ENCODE measurements at places on chromosomes 2 and 18.
A peak's percentile ranks its signal among the peaks of the same experiment; 100 is the strongest.

DNA sequence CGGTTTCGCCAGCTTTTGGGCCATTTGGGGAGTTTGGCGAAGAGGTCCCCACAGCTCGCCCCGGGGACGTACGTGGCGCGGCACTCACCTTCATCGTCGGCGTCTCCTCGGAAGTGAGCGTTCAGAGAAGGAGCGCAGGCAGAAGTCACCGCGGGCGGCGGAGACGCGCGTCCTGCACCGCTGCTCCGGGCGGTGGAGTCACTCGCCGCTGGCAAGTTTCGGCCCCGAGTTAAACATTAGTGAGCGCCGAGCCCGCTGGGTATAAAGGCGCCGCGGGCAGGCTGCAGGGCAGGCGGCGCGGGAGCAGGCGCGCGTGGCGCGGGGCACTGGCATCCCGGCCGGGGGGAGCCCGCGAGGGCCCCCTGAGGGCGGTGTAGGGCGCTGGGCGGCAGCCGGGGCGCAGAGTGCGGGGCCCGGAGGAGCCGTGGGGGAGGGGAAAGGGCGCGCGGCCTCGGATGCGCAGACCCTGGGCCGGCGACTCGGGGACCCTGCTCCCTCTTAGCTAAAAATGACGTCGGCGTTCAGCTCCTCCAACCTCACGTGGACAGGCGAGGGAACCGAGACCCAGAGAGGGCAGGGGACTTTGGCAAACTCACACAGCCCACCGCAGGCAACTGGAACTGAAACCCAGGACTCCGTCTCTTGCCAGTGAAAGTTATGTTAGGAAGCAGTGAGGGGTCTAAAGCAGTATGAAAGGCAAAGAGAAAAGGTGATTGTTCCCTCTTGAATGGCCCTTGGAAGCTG is at the start of gene DPP4:
DPP4 (minus strand) TSS at position 328 of the 744 bp plus-strand sequence; CDS start at position 94, 234 bp downstream.
- no peak for DNase-seq

DNA sequence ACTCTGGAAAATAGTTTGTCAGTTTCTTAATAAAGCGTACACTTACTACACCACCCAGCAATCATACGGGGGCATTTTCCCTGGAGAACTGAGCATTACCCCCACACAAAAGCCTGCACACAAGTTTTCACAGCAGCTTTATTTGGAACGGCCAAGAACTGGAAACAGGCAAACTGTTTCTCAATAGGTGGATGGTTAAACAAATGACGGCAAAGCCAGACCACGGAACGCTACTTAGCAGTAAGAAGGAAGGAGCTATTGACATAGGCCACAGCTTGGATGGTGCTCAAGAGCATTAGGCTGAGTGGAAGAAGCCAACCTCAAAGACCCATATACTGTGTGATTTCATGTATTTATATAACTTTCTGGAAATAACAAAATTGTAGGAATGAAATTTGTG is 9.0 kb downstream of the MALL start:
- no peak for DNase-seq

GRCh38 chr2:113203217-113203530 is 29.4 kb downstream of the PSD4 start:
- no peak for DNase-seq

DNA sequence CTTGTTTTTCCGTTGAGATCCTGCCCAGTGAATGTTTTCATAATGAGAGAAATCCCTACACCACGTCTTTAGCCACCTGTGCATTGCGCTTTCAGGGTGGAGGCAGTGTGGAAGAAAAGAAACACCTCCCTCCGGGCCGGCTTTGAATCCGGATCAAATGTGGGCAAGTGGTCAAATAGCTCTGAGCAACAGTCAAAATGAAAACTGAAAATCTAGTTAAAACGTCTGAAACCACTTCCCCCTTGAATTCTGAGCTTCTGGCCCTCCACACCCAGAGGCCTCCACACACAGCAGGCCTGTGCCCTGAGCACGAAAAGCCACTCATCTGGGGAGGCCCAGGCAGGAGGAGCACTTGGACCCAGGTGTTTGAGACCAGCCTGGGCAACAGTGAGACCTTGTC is 263.6 kb upstream of the SALL3 start:
- DNase-seq: no peak

GRCh38 chr2:106562268-106563186 is 75.4 kb downstream of the CD8B2 start:
- no peak for DNase-seq

- DNase-seq: peak; percentile 24
Observed at GRCh38 chr18:58785171-58785805, 79.4 kb upstream of the ZNF532 start.

- DNase-seq: no peak
Observed at GRCh38 chr2:47656715-47657600, 126.0 kb upstream of the MSH6 start.

- DNase-seq: no peak
Observed at GRCh38 chr18:27558388-27559155, 373.5 kb upstream of the CHST9 start.

GRCh38 chr18:64097497-64097896 is 51.4 kb downstream of the LINC00305 start:
- peak; percentile 18 for DNase-seq

DNA sequence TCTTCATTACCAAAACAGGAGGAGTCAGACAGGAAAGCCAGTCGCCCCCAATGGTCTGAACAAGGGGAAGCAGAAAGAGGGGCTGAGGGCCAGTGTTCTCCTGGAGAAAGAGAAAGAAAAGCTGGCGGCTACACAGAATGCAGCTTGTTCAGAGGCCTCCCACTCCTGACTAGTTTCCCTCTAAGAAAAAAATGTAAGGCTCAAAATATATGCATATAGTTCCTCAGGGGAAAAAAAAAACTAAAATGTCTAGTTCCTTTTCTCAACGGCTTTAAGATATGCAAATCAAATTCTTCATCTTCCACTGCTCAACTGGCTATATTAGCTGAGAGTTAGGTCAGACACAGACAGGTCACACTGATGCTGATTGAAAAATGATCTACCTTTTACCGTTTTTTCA is 18.6 kb downstream of the MBOAT2 start:
- DNase-seq: no peak

- DNase-seq: no peak
Observed at GRCh38 chr2:191036363-191036762, 22.4 kb upstream of the STAT1 start.

- no peak for DNase-seq
Observed at GRCh38 chr18:11308499-11308898, 159.1 kb upstream of the PIEZO2 start.

- no peak for DNase-seq
Observed at GRCh38 chr18:48292782-48293424, 116.3 kb downstream of the ZBTB7C start.

DNA sequence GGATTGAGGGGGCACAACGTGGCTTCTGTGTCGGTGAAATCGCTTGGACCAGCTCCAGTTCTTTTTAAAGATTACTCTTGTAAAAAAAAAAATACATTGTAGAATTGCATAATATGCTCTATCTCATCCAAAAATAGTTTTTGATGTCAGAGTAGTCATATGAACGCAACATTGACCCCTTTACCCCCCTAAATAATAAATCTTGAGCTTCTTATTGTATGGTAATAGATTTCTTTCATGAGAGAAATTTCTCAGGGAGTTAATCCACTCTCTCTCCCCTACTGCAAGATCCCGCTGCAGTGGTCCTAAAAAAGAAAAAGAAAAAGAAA is 50.2 kb upstream of the PAIP2B start:
- no peak for DNase-seq

GRCh38 chr2:134252092-134252750 is 1.7 kb upstream of the MGAT5 start:
- DNase-seq: no peak

GRCh38 chr2:7963787-7964186 is 718.1 kb upstream of the ID2 start:
- DNase-seq: no peak

DNA sequence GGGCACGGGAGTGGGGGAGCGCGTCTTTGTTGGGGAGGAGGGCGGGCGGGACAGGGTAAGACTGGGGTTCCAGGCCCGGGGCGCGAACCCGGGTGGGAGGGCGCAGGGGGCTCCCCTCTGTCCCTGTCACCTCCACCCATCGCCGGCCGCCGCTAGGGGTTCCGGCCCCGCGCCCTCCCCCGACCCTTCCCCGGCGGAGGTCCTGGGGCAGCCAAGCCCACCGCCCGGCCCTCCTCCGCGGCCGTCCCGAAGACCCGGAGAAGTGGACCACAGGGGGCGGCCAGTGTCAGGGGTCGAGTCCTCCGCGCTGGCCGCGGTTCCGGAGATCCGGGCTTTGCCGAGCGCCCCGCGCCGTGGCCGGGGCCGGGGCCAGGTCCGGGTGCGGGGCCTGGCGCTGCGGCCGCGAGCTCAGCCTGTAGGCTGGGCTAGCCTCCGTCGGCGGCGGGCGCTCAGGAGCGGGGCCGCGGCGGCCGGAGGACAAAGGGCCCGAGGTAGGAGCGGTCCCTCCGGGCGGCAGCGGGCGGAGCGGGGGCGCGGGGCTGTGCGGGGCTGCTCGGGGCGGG is 16.6 kb upstream of the E2F6 start:
- DNase-seq: no peak

DNA sequence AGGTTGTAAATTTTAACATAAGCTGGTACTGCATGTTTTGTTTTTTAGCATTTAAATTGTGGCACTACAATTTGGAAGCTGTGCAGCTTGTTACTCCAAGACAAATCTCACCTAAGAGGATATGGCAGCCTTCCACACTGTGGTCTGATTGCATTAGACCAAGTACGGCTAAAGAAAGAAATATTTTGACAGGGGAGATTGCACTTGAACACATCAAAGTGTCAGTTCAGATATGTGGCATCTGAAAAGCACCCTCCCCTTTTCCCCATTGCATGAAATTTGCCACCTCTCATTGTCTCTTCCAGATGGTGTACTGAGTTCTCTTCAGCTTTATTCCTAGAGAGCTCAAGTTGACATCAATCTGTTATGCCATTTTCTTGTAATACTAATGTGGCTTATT is 295.9 kb downstream of the ERBB4 start:
- no peak for DNase-seq

- DNase-seq: no peak
Observed at GRCh38 chr18:49590608-49591007, 28.8 kb downstream of the LIPG start.

DNA sequence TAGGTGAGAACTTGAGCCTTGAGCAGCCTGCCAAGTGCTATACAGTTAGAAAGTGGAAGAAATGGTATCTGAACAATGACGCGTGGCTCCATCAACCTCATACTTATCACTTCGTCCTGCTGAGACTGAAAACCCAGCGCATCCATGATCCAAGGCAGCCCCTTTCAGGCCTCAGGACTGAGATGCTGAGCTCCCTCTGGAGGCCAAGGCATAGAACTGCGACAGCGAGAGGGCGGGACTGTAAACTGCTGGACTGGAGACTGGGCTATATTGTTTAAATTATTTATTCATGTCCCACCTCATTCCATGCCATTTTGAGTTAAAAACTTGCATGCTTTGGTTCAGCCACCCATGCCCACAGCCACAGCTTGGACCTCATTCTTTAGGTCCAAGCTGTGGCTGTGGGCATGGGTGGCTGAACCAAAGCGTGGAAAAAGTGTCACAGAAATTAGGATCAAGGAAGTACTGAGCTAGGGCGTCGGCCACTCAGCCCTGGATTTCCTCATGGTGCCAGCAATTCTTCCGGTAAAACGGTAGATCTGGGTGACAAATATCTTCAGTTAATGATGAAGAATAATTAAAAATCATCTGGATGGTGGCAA is 195.5 kb downstream of the L3MBTL4 start:
- peak; percentile 26 for DNase-seq
